Karpas-422 (cell line): ENCODE measurements at places on chromosomes 6 and 20. TPM values are rescaled to one million over a fixed set of nuclear protein-coding genes. Genes with fewer than 3 reads are reported as not detected.

- no peak for DNase-seq
Measured at GRCh38 chr6:119116712-119117281, 38.3 kb upstream of the FAM184A start.

- peak; percentile 79 for DNase-seq
Measured at GRCh38 chr20:32017711-32018251, 7.5 kb downstream of the CCM2L start.

GRCh38 chr6:165245287-165245686 is 64.1 kb downstream of the C6orf118 start:
- DNase-seq, result peak; percentile 58

DNA sequence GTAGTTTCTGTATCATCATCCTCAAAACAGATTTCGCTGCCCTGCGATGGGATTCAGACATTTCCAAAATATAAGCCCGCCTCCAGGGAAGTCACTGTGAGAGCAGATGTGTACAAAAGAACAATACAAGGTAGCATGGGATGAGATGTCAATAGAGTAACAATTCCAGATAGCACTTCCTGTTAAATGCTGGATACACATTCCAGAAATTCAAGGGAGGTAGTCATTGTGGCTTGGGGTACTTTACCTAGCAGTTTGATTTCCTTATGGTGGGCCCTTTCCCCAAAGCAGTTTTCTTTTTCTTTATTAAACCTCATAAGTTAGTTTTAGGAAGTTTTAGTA is 2.5 kb downstream of the RNF217 start:
- no peak for DNase-seq

Gene KCNQ5
- 29.1 and 50.5 TPM in 2 replicates for total RNA-seq

GRCh38 chr20:24868959-24869358 is 80.1 kb upstream of the CST7 start:
- no peak for DNase-seq

- peak; percentile 90 for DNase-seq
Measured at GRCh38 chr6:146700078-146700686, 101.4 kb downstream of the ADGB start.

DNA sequence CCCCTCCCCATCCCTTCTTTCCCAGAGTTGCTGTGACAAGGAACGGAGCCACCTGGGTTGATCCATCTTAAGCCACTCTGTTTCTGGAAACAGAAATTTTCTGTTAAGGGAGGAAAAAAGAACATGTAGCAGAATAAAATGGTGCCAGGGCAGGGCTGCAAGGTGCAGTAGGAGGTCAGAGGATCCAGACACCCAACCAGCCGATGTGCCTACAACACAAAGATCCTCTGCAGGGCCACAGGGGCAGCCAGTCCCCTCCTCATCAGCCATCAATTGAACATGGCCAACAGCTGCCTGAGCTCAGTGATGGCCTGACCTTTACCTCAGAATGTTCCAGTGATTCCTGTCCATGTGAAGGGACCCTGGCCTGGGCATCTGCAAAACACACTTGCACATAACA is 11.9 kb downstream of the MDFI start:
- DNase-seq, result no peak

Gene TBP
- total RNA-seq, result 16.2 and 26.5 TPM in 2 replicates

DNA sequence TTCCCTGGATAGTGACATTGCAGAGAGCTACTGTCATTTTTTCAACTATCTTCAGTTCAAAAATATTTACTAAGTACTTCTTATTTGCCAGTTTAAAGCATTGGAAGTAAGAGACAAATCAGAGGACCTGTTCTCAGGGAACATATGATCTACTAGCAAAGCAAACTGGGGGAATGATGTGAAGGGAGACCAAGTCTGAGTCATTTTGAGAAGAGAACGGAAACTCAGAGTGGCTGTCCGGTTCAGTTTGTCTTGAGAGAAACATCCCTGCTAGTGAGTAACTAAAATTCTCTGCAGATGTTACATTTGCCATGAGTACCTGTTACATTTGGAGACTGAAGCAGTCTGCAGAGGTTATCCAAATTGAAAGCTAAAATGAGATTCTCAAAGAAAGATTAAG is 118.3 kb downstream of the KCNQ5 start:
- no peak for DNase-seq

Gene SFTA2
- total RNA-seq, result not detected in 2 replicates

DNA sequence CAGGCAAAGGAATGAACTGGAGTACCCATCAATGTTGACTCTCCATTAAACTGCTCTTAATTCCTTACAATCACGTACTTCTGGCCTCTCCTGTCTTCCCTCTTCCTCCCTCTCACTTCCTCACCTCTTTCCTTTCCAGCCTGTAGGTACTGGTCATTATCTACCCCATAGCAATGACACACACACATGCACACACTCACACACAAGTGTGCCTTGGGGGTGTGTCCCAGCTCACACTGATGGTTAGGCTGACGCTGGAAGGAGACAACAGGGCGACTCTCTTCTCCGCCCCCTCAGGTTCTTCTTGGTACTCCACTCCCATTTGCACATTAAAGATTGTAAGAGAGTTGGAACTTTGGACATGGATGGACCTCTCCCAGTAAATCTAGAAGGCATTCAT is 14.0 kb upstream of the SERPINB9 start:
- peak; percentile 52 for DNase-seq

Gene BNIP5
- not detected in 2 replicates for total RNA-seq

- no peak for DNase-seq
Measured at GRCh38 chr6:96878143-96878542, 19.5 kb downstream of the NDUFAF4 start.

DNA sequence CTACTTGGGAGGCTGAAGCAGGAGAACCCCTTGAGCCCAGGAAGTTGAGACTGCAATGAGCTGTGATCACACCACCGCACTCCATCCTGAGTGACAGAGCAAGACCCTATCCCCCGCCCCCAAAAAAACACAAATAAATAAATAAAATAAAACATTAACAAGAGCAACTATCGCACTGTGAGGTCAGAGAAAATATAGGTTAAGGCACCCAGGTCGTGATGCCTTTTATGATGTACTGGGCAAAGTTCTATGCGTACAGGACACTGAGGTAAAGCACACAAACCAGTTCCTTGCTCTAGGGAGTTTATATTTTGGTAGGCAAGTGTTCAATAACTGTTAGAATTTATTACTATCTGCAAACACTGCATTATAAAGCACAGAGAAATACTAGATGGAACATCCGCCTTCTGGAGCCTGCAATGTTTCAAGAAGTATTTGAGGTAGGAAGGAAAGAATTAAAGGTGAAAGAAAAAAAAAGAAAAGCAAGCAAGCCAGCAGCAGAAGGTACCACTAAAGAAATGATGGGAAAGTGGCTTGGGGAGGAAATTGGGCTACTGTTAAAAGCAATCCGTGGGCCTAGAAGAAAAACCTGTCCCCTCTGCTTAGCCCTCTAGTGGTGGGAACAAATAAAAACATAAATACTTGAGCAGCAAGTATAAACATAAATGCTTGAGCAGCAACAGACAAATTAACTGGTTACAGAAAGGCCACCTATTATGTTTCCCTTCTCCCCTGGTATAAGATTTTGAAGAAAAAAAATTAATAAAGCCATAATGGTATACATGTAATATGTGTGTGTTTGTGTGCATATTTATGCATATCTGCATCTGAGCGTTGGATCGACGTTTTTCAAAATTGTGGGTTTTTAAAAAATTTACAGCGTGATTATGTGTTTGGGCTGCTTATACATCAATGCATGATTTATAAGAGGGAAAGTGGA is 128.0 kb downstream of the PHACTR1 start:
- no peak for DNase-seq

Gene CALHM6
- 0.25 TPM in 1 of 2 replicates, not detected in the other for total RNA-seq

DNA sequence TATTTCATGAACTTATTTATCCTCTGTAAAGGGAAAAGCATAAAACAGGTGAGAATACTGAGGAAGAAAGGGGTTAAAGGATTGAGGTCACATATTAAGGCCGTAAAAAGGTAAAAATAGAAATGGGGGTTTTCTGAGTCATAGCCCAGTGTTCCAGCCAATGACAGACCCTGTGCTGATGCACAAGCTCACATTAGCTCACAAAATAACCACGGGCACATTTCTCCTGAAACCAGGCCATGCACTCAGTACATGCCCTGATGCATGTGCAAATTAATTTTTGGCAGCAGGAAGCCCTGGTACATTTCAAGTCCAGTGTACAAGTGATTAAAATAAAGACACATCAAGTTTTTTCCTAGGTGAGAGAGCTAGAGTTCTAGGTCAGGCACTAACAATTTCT is 194.4 kb downstream of the TMEM200A start:
- DNase-seq, result no peak

GRCh38 chr6:4647414-4648365 is 128.5 kb upstream of the CDYL start:
- no peak for DNase-seq

Gene PSMB8
- total RNA-seq, result 212 and 306 TPM in 2 replicates

- peak; percentile 77 for DNase-seq
Measured at GRCh38 chr20:49186535-49187329, 1.4 kb downstream of the STAU1 start.

Gene EYA4
- total RNA-seq, result not detected in 2 replicates

Gene THBD
- total RNA-seq, result not detected in 2 replicates

Gene PRDM13
- total RNA-seq, result not detected in 2 replicates

Gene OSER1
- total RNA-seq, result 18.8 and 19.6 TPM in 2 replicates

DNA sequence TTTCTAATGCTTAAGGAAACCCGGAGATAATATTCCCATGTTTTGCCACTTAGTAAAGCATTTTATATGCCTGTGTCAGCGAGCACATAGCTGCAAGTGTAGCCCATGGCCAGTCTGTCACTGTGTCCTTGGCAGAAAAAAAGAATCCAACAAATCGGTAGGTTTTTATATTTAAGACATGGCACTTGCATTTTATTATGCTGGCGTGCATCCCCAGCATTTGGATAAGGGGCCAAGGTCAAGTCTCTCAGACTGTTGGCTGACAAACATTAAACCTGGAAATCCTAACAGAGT is 1.2 kb upstream of the ZNF184 start:
- DNase-seq, result no peak

DNA sequence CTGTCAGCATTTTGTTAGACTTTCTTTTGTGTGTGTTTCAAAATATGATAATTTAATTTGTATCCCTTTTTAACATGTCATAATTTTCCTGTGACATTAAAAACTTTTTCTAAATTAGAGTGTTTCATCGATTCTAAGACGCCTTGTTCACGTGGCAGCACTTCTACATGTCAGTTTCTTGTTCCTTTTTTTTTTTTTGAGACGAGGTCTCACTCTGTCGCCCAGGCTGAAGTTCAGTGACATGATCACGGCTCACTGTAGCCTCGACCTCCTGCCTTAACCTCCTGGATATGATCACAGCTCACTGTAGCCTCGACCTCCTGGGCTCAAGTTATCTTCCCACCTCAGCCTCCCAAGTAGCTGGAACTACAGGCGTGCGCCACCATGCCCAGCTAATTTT is 27.6 kb upstream of the ADRM1 start:
- DNase-seq, result no peak

Gene FAM83D
- total RNA-seq, result 14.4 and 21.8 TPM in 2 replicates

- no peak for DNase-seq
Measured at GRCh38 chr6:129516787-129517186, 193.2 kb downstream of the ARHGAP18 start.

- DNase-seq, result no peak
Measured at GRCh38 chr20:62590309-62591121, 51.8 kb upstream of the SLCO4A1 start.

- DNase-seq, result no peak
Measured at GRCh38 chr6:44522871-44523270, 135.4 kb downstream of the CDC5L start.

Gene MRAP2
- total RNA-seq, result not detected in 2 replicates

Gene GPANK1
- total RNA-seq, result 18.6 and 26.2 TPM in 2 replicates

Gene TAAR9
- not detected in 2 replicates for total RNA-seq

- no peak for DNase-seq
Measured at GRCh38 chr6:42616716-42617115, 52.9 kb downstream of the UBR2 start.

DNA sequence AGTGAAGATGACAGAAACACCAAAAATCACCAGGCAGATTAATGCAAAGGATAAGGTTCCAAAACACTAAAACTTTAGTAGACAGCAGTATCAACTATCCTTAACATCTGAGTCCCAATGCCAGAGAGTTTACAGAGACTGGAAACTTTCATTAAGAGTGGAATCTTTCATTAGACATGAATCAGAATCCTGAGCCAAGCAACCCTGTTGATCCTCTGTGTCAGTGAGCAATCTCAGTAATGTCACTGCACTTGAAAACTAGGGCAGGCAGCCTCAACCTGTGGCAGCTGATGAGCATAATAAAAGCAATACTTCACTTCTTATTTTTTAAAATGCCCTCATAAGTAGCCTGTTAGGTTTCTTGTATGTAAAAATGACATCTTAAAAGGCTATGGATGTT is 252.8 kb upstream of the PLN start:
- no peak for DNase-seq

- no peak for DNase-seq
Measured at GRCh38 chr20:42613076-42613475, 576.6 kb downstream of the PTPRT start.

GRCh38 chr6:113511100-113511499 is 346.0 kb upstream of the MARCKS start:
- DNase-seq, result no peak

DNA sequence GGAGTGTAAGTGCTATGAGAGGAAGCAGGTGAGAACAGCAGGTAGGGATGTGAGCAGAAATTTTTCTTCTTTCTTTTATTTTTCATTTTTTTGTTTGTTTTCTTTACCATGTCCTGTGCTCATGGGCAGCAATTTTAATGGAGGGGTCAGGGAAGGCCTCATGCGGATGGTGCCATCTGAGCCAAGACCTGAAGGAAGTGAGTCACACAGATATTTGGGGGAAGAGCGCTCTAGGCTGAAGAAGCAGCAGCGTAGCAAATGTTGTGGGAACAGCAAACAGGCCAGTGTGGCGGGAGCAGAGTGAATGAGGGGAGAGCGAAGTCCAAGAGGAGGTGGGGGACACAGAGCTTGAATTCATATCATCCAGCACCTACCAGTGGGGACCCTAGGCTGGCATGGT is 12.7 kb downstream of the SPDEF start:
- no peak for DNase-seq

- DNase-seq, result no peak
Measured at GRCh38 chr20:7248281-7249201, 481.1 kb downstream of the BMP2 start.

DNA sequence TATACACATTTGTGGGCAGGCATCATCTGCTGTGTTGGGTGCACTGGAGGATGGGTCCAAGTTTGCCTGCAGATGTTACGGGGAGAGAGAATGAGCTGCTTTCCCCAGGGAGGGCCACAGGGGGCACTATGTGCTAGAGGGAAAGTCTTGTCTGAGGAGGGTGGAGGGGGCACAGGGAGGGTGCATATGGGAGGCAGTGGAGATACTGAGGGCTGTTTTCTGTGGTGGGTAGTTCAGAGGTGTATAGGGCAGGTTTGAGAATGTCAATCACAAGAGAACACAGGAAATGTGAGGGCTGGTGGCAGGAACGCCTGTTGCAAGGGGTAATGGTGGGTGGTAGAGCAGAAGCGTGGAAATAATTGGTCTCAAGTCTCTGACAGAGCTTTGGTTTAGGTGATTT is 7.7 kb upstream of the PTPRA start:
- peak; percentile 60 for DNase-seq

GRCh38 chr6:23213193-23213592 is 643.8 kb downstream of the HDGFL1 start:
- DNase-seq, result no peak

GRCh38 chr6:46715141-46715540 is 20.0 kb downstream of the PLA2G7 start:
- DNase-seq, result no peak
